ENCODE measurements at places on chromosomes 16 and 17.
A peak's percentile ranks its signal among the peaks of the same experiment; 100 is the strongest.

GRCh38 chr16:68889508-68890150 lies 46.3 kb downstream of the TANGO6 start:
- no peak for DNase-seq

- DNase-seq, result peak; percentile 86
These were observed 217.8 kb downstream of the SPECC1 start for GRCh38 chr17:20226814-20227482.

DNA sequence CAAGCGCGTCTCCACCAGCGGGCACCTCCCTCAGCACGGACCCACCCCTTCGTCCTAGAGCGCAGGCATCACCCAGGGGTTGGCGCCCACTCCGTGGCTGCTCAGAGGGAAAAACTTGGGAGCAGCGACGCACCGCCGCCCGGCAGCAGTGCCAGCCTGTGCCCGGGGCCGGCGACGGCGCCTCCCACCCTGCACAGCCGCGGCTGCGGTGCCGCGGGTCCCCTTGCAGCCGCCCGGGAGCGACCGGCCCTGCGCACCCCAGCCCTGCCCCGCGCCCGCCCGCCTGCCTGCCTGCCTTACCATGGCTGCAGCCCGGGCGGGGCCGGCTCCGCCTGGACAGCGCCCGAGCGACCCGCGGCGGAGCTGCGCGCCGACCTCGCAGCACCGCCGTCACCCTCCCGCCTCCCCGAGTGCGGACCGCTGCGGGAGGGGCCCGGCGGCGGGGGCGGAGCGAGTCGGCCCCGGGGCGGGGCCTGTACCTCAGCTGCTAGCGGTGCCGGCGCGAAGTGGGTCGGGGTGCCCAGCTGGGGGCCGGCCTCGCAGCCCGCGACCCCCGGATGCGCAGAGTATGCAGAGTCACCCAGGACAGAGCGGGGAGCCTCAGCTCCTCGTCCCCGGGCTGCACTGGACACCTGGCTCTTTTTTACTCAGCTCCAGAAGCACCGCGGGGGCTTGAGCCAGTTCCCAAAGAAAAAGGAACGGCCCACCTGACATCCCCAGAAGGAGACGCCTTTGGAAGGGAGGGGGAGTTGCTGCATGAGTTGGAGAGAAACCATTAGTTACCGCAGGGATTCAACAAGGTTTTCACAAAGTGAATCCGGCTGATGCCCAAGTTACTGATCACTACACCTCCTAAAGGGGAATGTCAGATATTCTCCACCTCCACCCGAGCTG lies 17.5 kb upstream of the MTMR4 start:
- peak; percentile 83 for DNase-seq

DNA sequence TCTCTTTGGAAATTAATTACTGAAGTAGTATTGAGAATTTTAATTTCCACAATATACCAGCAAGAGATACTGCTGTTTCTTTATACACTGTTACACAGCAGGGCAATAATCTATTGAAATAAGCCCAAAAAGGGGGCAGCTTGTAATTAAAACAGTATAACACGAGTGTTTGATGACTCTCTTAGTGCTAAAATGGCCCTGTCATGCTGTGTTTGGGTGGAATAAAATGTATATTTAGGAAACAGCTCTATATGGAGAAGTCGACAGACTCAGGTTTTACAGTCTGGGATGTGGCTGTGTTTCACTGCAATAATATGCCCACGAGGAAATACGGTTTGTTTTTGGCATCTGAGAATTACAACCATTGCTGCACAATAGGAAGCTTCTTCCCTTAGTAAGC lies 537.7 kb upstream of the HSBP1 start:
- no peak for DNase-seq

GRCh38 chr17:80927791-80928216 lies 63.8 kb upstream of the CHMP6 start:
- no peak for DNase-seq

DNA sequence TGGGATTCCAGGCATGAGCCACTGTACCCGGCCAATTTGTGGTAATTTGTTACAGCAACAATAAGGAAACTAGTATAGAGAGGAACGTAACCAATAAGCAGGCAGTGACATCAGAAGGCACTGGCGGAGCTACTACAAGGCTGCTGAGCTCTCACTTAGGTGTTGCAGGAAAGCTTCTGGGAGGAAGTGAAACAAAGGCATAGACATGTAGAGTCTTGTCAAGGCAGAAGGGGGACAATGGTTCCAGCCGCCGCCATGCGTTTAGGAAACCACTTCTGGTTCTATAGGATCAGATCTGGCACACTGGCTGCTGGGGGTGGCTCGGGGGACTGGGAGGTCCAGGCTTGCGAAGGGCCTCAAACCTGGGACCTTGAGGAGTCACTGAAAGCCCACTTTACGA lies 9.4 kb upstream of the CPSF4L start:
- DNase-seq, result no peak

DNA sequence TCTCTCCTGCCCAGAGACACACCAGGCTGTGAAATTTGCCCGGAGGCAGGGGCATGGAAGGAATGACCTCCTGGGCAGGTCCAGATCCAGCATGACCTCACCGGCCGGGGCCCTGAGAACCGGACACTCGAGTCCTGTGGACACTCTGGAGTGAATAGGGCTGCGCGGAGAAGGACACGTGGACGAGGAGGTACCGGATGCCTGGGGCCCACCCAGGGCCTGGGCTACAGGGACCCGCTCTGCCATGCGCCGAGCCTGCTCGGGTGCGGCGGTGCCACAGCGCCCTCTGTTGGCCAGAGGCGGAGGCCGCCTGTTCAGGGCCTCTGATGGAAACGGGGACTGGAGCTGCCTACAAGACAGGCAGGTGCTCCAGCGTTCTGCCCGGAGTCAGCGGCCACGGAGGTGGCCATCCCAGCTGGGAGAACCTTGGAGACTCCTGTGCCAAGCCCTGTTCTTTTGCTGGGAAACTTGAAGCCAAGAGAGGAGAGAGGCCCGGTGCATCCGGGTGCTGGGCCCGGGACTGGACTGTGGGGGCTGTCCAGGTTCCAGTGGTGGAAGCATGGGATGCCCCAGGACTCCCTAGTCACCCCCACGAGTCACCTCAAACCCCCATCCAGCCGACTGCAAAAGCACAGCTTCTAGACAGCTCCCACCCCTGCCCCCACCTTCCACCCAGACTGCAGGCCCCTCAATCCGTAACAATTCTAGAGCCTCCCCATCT lies 19.3 kb upstream of the NXPH3 start:
- peak; percentile 93 for DNase-seq

DNA sequence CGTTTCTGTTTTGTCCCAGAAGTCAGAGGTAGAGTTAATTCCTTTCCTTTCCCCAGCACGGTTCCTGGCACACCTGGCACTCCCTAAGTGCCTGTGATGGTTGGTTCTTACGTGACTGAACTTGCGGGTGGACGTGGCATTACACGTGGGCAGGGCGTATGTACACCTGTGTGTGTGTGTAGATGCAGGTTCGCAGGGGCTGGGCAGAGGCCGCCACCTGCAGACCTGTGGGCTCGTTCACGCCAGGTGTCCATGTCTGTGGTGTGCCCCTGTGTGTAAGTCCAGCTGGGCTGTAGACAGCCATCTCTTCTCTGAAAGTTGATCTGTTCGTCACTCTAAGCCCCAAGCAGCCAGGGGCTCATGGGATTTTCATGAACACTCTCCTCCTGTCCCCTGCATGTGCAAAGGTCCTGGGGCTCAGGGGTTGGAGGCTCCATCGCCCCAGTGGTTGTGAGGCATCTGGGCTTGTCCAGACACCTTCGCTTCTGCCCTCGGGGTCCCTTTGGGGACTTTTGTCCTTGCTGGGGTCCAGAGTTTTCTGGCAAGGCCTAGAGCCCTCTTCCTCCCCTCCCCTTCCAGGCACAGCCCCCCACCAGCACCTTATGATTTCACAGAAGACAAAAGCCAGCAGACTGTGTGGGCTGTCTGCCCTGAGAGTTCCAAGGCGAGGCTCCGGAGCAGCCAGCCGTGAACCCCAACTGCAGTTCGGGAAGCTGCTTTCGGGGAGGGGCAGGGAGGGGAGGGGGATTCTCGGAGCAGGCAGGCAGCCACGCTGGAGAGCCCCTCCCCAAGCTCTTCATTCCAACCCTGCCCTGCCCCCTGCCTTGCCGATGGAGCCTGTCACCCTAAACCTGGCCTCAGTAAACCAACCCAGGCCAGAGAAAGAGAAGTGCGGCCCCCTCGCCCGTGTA lies 5.4 kb upstream of the FSCN2 start:
- DNase-seq, result peak; percentile 85

DNA sequence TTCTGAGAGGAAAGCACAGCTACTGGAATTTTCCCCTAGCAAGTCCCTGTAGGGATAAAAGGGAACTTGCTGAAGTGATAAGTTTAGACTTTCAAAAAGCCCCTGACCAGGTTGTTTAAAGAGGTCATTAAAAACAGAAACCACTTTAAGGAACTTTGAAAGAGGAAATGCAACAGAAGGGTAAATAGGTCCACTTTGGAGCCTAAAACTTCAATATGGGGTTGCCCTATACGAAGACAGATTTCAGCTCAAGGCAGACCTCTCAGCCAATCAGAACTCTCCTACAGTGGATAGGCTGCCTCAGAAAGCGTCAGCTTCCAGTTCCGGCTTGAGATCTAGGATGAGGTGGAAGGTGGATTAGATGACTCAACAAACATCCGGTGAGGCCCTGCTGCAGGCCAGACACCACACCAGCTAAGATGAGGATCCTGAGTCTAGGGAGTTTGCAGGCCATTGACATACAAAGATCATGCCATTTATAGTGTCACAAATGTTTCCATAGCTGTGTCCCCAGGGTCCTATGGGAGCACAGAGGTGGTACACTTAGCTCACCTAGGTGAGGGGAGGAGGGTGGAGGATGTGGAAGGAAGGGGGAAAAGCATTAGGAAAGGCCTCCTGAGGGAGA lies 7.9 kb upstream of the MFSD6L start:
- DNase-seq, result no peak

DNA sequence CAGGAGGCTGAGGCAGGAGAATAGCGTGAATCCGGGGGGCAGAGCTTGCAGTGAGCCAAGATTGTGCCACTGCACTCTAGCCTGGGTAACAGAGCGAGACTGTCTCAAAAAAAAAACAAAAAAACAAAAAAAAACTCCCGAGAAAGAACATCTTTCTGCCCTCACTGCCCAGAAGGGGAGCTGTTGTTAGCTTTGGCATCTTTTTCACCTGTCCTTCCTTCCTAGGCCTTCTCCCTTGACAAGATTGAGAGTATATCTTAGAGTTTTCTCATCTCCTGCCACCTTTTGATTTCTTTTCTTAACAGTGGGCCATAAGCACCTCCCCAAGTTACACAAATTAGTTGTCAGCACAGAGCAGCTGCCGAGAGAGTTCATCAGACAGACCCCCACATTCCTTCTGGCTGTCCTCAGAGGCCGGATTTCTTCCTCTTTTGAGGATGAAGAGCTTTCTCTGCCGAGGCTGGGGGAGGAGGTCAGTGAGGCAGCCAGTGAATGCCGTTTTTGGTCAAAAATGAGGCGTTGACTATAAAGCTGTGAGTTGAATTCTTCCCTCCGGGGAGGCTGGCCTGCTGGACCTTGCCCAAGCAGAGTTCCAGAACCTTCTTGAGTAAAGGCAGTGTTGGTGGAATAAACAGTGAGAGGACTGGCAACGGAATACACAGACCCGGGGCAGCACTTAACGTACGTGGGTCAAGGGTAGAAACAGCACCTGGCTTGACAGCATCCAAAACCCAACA lies 127.0 kb downstream of the ABCC6 start:
- DNase-seq, result no peak

- no peak for DNase-seq
These were observed 3.5 kb downstream of the IL4R start for GRCh38 chr16:27317320-27317719.

GRCh38 chr17:44832805-44833204 lies 2.7 kb upstream of the GJC1 start:
- DNase-seq, result no peak

DNA sequence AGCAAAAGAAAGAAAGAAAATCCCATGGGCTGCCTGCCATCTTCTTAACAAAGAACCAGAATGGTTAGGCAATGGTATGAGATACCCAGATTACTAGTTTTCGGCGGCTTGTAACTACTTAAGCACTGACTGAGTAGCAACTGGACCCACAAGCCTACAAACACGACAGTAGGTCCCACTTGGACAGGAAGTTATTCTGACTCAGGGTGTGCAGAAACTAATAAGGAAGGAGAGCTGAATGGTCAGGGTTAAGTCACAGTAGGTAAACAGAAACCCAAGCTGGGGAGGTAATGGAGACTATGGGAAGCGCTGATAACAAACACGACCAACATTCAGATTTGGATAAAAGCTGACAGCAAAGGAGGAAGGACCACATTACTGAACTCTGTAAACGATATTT lies 10.4 kb upstream of the HLF start:
- no peak for DNase-seq

DNA sequence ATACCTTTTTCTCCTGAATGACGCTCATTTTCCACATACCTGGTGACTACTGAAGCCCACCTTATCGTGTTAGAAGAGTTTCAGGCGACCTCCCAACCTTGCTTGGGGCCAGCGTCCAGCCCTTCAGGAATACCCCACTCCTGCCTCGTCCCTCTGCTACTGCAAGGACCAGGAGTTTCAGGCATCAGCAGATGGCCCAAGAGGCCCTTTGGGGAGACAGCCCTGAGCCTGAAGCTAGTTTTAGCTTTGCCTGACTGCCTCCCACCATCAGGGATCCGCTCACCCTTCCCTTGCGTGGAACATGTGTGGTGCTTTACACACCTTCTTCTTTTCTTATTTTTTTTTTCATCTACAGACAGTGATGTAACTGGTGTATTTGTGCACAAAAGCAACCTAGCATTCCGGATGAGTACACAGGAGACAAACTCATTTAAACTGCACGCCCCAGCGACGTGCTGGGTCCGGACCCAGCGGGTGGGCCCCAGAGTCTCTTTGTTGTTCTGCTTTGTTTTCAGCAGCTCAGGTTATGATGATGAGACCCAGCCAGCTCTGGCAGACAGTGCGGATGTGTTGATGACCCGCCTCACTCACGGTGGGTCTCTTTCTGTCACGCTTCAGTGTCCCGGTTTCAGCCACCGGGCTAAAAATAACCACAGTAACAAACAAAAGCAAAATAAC lies 242.4 kb downstream of the C16orf95 start:
- DNase-seq, result no peak

GRCh38 chr17:28041844-28042656 lies 427 bp upstream of the NLK start:
- no peak for DNase-seq

GRCh38 chr17:7903154-7904103 lies 12.7 kb downstream of the RNF227 start:
- DNase-seq, result no peak

DNA sequence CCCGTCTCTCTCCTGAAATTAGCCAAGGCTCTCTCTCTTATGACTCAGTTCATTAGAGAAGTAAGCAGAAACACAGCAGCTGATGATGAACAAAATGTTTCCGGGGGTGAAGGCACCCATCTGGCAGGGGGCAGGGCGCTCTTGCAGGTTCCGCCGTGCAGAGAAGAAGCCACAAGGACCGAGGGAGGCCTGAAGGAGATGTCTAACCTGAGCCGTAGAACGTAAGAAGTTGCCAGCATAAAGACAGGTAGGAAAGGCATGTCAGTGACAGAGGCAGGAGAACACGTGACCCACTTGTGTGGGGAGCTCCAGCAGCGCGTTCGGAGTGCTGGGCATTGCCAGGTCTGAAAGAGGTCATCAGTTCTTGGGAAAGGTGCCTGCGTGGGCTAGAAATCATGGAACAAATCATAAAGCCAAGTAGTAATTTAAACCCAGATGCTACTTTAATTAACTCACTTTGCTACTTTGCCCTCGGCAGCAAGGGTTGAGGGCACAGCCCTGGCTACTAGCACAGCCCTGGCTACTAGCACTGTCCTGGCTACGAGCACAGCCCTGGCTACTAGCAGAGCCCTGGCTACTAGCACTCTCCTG lies 198.6 kb downstream of the RPTOR start:
- no peak for DNase-seq

All from nephron progenitor cell (in vitro differentiated cells).